Stimulated activated CD8-positive, alpha-beta memory T cell treated with anti-CD3 and anti-CD28 coated beads, Interleukin-4, amount 100 ng/mL, for 1 hour (primary cell): ENCODE measurements at places on chromosomes 5 and 9.

DNA sequence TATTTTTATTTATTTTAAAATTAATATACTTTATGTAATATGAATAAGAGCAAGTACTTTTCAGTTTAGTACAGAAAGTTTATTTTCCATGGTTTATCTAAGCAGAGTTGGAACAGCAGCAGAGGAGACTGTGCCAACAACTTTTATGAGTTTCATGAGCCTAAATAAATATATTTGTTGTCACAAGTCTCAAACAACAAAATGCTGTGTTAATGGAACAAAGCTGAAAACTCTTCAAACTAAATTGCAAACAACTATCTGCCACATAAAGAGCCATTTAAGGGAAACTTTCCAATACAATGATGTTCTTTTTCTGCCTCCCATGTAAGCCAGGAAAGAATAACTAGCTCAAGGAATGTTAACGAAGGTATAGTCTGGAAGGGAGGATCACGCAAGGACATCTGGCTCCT is 96.1 kb downstream of the FBN2 start:
- DNase-seq: no peak

DNA sequence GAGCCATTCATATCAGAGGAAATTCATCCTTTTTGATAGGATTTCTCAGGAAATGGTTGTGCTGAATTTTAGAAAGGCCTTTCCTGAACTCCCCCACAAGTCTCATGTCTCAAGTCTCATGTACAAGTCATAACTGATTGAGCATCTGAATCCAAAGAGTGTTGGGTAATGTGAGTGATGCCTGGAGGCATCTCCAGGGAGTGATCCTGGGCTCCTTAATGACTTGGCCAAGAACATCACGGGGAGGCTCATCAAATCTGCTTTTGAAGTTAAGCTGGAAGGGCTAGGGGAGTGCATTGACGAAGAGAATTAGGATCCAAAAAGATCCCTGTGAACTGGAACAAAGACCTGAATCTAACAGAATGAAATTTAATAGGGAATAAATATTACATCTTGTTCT is 79.2 kb downstream of the MAST4 start:
- no peak for DNase-seq

GRCh38 chr9:129351058-129351641 is 173.1 kb upstream of the IER5L start:
- no peak for DNase-seq

- DNase-seq: no peak
Measured at GRCh38 chr9:15231788-15232635, 75.0 kb downstream of the TTC39B start.

DNA sequence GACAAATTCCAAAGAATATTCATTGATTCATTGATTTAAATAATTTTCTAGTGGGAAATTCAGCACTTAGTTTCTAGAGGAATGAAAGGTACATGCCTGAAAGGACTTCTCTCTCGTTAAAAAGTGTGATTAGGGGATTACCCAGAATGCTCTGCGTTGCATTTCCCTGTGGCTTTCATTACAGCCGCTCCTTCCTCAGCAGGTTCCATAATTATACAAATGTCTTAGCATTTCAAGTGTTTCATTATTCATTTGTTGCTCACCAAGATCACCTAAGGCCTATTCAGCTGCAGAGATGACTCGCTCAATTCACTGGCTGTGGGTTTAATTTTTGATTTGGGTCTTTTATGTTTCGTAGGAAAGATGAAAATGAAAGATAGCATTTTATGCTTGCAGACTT is 52.8 kb downstream of the SPATA31C2 start:
- no peak for DNase-seq

DNA sequence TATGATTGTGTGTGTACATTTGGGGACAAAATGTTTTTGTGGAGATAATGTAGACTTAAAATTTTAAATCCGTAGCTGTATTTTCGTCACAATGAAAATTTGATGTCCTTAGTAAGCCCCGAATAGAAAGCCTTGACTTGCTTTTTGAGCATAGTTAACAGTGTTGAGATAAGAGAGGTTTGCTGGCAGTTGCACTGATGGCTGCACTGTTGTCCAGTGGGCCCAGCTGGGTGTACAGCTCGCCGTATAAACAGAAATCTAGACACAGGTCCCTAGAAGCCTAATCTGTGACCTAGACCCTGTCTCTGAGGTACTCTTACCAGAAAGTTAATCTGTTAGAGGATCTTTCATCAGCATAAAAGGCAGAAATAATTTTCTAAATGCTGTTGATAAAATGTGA is 271.3 kb upstream of the DMRT1 start:
- no peak for DNase-seq

DNA sequence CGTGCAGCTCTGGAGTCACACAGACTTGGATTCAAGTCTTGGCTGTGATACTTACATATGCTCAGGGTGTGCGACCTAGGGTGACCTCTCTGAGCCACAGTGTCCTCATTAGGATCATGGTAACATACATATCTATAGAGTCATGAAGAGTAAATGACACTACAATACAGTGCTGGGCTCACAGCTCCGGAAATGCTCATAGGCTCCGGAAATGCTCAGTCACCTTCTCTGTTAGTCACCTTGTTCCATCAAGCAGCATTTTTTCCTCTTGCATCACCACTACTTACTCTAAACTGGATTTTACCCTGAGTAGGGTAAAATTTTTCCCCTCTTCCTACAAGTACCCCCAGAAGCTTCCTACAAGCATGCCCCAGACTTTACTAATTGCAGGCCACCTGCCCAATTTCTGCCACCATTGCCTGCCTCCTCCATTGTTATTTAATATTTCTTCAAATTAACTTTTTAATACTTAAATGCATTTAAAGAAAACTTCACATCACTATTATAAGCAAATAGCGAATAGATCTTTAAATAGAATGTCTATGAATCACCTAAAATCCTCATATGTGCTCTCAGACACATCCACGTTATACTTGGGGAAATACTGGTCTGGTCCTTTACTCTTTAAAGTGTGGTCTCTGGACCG is 147.6 kb upstream of the SPRY4 start:
- DNase-seq: peak; percentile 3

GRCh38 chr5:169711551-169712225 is 74.6 kb downstream of the DOCK2 start:
- no peak for DNase-seq

DNA sequence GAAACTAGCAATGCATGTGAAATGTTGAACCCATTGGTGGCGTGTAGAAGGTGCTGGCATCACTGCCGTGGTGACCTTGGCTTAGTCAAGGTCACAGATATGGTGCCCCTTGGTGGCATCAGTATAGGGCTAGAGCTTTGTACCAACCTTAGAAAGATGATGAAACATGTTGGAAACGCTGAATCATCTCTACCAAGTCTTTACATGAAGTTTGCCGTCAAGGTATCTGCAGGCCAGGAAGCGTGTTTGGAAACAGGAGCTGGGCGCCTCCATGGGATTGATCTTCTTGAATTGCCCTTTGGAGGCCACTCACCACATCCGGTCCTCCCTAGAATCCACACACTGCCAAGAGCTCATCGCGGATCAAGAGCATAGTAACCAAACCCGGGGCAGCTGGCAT is 16.9 kb upstream of the BOD1 start:
- DNase-seq: no peak

GRCh38 chr9:137218754-137219271 is 3.2 kb downstream of the RNF208 start:
- no peak for DNase-seq

DNA sequence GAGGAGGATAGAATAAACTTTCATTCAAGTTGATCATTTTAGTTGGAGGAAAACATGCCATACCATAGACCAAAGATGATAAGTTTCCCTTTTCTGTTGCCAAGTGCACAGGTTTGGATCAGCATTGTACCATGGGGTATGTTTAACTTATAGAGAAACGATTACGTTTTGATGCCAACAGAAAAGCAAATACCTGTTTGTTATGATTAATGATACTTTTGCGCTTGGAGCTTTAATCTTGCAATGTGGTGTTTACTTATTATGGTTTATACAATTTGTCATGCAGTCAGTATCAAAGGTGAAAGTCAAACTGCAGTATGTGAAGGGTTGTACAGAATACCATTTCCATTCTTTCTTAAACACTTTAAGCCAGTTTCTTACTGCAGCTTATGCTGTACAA is 13.2 kb upstream of the ARHGEF28 start:
- no peak for DNase-seq

GRCh38 chr9:88268886-88269285 is 119.4 kb upstream of the SPIN1 start:
- DNase-seq: no peak

GRCh38 chr5:1324719-1325190 is 20.1 kb downstream of the CLPTM1L start:
- DNase-seq: no peak

GRCh38 chr5:31701642-31702299 is 62.8 kb downstream of the PDZD2 start:
- no peak for DNase-seq

DNA sequence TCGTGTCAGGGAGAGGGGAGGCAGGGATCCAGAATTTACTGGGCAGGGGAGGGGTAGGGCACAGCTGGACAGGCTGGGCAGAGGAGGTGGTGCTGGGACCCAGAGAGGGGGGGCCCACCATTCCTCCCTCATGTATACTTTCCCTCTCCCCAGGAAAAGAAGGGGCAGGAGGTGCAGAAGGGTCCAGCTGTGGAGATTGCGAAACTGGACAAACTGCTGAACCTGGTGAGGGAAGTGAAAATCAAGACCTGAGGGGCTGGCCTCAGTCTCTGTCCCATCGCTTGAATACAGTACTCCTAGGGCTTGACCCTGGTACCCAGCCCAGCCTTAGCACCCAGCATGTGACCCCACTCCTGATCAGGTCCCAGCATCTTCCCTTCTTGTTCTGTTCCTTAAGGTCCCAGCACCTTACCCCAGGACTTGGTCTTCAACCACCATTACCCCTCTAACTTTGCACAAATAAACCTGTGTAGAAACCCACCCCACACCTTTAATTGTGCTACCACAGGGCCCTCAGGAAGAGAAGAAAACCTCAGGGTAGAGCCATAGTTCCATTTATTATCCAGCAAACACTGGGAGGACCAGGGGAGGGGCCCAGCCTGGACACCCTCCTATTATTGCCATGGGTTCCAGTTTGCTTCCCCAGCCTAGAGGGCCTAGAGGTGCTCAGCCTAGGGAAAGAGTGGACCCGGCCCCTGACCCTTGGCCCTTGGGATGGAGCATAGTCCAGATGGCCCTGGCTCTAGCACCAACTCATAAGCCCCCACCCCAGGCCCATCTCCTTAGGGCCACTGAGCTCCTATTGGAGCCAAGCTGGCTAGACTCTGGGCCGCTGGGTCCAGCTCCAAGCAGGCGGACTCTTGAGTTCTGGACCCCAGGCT is 2.0 kb downstream of the ENHO start:
- no peak for DNase-seq
